ENCODE measurements at places on chromosomes 6 and 20.
A peak's percentile ranks its signal among the peaks of the same experiment; 100 is the strongest.

- H3K27ac ChIP-seq: no peak overlapping the region
- H3K4me3 ChIP-seq: no peak overlapping the region
- no peaks in the 10 kb centered on the region for H3K36me3 ChIP-seq
- no peak for DNase-seq
- no peaks in the 10 kb centered on the region for H3K27me3 ChIP-seq
These were observed 259.2 kb downstream of the PRKN start for GRCh38 chr6:162468326-162468725.

DNA sequence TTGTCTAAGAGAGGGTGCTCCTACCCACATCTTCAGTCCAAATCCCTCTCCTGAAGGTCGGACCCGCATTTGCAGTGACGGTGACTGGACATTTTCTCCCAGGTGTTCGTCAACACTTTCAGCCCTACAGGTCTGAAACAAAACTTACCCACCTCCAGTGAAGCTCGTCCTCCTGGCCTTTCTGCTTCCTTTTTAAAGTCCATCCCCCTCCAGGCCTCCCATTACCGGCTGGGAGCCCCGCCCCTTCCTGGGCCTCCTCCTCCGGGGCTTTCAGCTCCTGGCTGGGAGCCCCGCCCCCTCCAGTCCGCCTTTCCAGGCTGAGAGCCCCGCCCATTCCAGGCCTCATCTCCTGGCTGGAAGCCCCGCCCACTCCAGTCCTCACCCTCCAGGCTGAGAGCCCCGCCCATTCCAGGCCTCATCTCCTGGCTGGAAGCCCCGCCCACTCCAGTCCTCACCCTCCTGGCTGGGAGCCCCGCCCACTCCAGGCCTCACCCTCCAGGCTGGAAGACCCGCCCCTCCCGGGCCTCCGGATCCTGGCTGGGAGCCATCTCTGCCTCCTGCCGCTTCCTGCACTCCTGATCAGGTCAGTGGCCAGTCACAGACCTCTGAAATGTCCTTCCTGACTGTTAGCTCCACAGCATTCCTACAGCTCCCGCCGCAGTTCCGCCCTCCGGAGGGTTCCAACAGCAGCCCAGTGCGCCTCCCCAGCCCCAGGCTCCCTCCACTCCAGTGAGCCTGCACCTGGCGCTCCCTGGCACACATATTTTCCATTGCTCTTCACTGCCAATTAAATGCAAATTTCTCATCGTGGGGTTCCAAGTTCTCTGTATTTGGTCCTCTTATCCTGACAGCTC is 98.5 kb downstream of the LY86 start:
- peaks cover 4% of the 10 kb centered on the region for H3K27me3 ChIP-seq
- peak overlapping the region; percentile 75 for H3K4me3 ChIP-seq
- peak overlapping the region; percentile 30 for H3K27ac ChIP-seq

DNA sequence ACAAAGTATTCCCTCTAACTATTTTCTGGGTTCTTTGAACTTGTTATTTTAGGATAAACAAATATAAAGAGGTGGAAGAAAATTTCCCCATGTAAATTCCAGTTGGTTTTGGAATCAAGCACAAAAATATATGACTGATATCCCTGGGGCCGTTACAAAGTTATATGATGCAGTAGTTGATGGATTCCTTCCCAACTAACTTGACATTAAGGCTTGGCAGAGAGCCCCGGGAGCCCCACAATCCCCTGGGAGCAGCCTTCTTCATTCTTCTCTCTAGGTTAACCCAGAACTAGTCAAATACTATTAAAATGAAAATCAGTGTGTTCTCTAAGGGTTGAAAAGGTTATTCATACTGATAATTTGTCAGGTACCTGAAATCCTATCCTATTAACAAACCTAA is 508.9 kb upstream of the SOX4 start:
- H3K27ac ChIP-seq: no peak overlapping the region
- no peak overlapping the region for H3K4me3 ChIP-seq
- no peak for DNase-seq
- H3K4me1 ChIP-seq: no peaks in the 10 kb centered on the region

- H3K36me3 ChIP-seq: no peaks in the 10 kb centered on the region
- no peak overlapping the region for H3K4me3 ChIP-seq
- H3K4me1 ChIP-seq: peaks cover 15% of the 10 kb centered on the region
- no peak for DNase-seq
These were observed 2.2 kb downstream of the KCNB1 start for GRCh38 chr20:49480236-49480635.

DNA sequence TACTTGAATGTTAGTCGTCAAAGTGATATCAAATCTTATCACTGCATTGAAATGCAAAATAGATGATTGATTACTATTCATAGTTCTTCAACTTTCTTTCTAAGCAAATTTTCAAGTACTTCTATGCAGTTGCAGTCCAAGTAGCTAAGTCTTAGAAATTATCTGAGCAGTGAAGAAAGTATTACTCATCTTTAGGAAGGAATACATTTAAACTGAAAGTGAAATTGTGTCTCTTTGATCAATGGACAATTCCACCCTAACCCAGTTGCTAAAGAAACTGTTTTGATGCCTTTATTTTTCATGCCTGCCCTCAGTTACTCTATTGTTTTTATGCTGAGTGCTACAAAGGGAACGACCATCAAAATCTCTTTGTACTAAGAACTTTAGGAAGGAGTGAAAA is 337.4 kb downstream of the GRIK2 start:
- H3K27ac ChIP-seq: no peak overlapping the region
- no peak for DNase-seq
- no peaks in the 10 kb centered on the region for H3K27me3 ChIP-seq
- peaks cover 10% of the 10 kb centered on the region for H3K4me1 ChIP-seq
- H3K4me3 ChIP-seq: no peak overlapping the region

DNA sequence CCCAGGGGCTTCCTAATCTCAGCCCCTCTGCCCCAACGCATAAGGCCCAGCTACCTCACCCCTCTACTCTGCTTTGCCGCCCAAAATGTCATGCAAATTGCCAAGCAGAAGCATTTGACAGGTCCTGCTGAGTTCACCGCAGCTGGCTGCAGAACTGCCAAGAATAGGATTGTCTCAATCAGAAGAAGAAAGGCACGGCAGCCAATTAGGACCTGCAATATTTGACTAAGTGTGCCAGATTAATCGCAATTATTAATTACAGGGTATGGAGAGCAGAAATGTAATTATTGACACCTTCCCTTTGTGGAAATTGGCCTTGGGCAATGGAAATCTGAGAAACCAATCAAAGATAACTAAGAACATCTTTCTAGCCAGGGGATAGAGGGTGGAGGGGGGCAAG is 318.6 kb downstream of the LRFN2 start:
- H3K36me3 ChIP-seq: no peaks in the 10 kb centered on the region
- no peak for DNase-seq
- no peak overlapping the region for H3K4me3 ChIP-seq

GRCh38 chr6:117497237-117497636 is 14.8 kb downstream of the DCBLD1 start:
- H3K4me1 ChIP-seq: peaks cover 7% of the 10 kb centered on the region
- no peaks in the 10 kb centered on the region for H3K27me3 ChIP-seq
- DNase-seq: no peak
- H3K27ac ChIP-seq: no peak overlapping the region
- no peaks in the 10 kb centered on the region for H3K36me3 ChIP-seq

- H3K27ac ChIP-seq: no peak overlapping the region
- peaks cover 5% of the 10 kb centered on the region for H3K4me1 ChIP-seq
- H3K27me3 ChIP-seq: no peaks in the 10 kb centered on the region
- no peak overlapping the region for H3K4me3 ChIP-seq
- DNase-seq: no peak
These were observed 40.2 kb upstream of the CRISP1 start for GRCh38 chr6:49906526-49906925.

GRCh38 chr6:56550301-56550700 is 92.4 kb downstream of the DST start:
- H3K27ac ChIP-seq: no peak overlapping the region
- H3K36me3 ChIP-seq: peaks cover 6% of the 10 kb centered on the region
- no peak overlapping the region for H3K4me3 ChIP-seq
- H3K27me3 ChIP-seq: no peaks in the 10 kb centered on the region
- peaks cover 31% of the 10 kb centered on the region for H3K4me1 ChIP-seq

DNA sequence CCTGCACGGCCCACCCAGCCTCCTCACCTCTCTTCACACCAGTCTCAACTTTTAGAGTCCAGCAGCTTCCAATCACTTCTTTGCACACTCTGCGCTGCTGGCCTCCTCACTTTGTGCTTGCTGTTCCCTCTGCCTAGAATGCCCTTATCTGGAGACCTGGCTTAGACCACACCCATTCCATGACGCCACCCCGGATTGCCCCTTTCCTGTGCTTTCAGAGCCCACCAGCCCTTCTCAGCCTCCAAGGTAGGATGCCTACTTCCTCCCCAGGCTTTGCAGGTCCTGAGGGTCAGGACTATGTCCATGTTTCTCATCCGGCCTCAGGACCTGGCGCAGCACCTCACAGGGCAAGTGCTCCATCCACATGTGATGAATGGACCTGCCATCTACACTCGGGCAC is 27.0 kb upstream of the AVP start:
- H3K4me3 ChIP-seq: no peak overlapping the region
- H3K4me1 ChIP-seq: peaks cover 18% of the 10 kb centered on the region
- H3K27ac ChIP-seq: no peak overlapping the region
- H3K27me3 ChIP-seq: no peaks in the 10 kb centered on the region

DNA sequence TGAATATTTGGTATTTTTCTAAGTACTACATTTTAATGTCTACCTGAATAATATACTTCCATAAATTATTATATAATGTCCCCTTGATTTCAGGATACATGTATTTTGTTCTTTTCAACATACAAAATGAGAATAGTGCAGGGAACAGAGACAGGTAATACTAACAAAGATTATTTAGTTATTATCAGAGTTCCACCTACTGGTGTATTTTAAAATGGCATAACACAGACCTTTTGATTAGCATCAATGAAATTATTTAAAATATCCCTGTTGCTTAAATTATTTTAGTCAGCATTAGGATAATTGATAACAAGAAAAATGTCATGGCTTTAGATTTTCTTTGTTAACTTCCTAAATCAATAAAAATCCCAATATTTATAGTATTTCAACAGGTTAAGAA is 184.0 kb downstream of the PRDM13 start:
- no peak overlapping the region for H3K27ac ChIP-seq
- H3K4me1 ChIP-seq: no peaks in the 10 kb centered on the region
- DNase-seq: no peak

- no peak overlapping the region for H3K4me3 ChIP-seq
- DNase-seq: no peak
- H3K27me3 ChIP-seq: no peaks in the 10 kb centered on the region
- H3K4me1 ChIP-seq: peaks cover 18% of the 10 kb centered on the region
- no peak overlapping the region for H3K27ac ChIP-seq
- H3K36me3 ChIP-seq: no peaks in the 10 kb centered on the region
These were observed 78.2 kb downstream of the TCP11 start for GRCh38 chr6:35062676-35063574.

GRCh38 chr6:116326181-116326671 is 44.5 kb upstream of the DSE start:
- no peak overlapping the region for H3K27ac ChIP-seq
- no peak overlapping the region for H3K4me3 ChIP-seq
- no peaks in the 10 kb centered on the region for H3K27me3 ChIP-seq
- H3K36me3 ChIP-seq: no peaks in the 10 kb centered on the region

- H3K4me3 ChIP-seq: peak overlapping the region; percentile 12
- no peaks in the 10 kb centered on the region for H3K36me3 ChIP-seq
- H3K27ac ChIP-seq: no peak overlapping the region
- H3K27me3 ChIP-seq: peaks cover 3% of the 10 kb centered on the region
- peaks cover 7% of the 10 kb centered on the region for H3K4me1 ChIP-seq
- DNase-seq: no peak
These were observed 18.6 kb upstream of the CST9L start for GRCh38 chr20:23586735-23587525.

DNA sequence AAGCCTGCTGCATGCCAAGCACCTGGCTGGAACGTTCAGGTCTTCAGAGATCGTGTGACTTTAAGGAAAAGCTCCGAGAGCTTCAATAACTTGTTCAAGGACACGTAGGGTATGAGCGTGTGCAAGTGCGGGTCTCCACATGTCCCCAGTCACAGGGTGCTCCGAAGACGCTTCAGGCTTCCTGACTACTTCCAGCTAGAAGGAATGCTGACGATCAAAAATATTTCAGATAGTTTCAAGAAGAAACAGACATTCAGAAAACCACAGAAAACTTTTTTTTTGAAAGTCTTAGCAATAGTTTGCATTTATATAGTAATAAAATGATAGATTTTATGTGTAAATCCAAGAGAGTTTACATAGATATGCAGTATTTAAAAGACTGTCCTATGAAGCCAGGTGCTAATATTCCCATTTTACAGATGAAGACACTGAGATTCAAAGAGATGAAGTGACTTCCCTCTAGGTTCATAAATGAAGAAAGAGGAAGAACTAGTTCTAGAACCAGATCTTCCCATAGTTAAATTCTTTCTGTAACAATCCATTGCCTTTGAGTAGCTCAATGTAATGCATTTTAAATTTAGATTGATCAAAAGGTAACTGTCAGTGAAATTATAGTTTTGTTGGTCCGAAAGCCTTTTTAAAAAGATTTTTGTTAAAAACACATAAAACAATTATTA is 247.6 kb downstream of the MYLK4 start:
- no peak for DNase-seq
- no peaks in the 10 kb centered on the region for H3K36me3 ChIP-seq
- peaks cover 9% of the 10 kb centered on the region for H3K27me3 ChIP-seq
- no peak overlapping the region for H3K27ac ChIP-seq
- no peak overlapping the region for H3K4me3 ChIP-seq

DNA sequence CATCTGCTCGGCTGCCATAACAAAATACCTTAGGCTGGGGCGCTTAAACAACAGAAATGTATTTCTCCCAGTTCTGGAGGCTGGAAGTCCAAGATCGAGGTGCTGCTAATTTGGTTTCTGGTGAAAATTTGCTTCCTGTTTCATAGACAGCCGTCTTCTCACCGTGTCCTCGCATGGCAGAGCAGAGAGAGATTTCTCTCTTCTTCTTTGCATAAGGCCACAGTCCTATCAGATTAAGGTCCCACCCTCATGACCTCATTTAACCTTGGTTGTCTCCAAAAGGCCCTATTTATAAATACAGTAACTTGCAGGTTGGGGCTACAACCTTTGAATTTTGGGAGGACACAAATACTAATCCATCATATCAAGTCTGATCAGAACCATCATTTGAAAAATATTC is 544.3 kb downstream of the KIF16B start:
- no peak overlapping the region for H3K4me3 ChIP-seq
- no peaks in the 10 kb centered on the region for H3K27me3 ChIP-seq
- DNase-seq: no peak
- no peak overlapping the region for H3K27ac ChIP-seq
- no peaks in the 10 kb centered on the region for H3K36me3 ChIP-seq

GRCh38 chr6:151012321-151013294 is 147.1 kb downstream of the MTHFD1L start:
- no peak overlapping the region for H3K4me3 ChIP-seq
- DNase-seq: no peak
- H3K36me3 ChIP-seq: peaks cover 8% of the 10 kb centered on the region
- H3K4me1 ChIP-seq: peaks cover 14% of the 10 kb centered on the region
- H3K27me3 ChIP-seq: no peaks in the 10 kb centered on the region
- no peak overlapping the region for H3K27ac ChIP-seq

- DNase-seq: no peak
- peaks cover 13% of the 10 kb centered on the region for H3K4me1 ChIP-seq
- no peak overlapping the region for H3K4me3 ChIP-seq
- H3K27me3 ChIP-seq: peaks cover 2% of the 10 kb centered on the region
- peaks cover 11% of the 10 kb centered on the region for H3K36me3 ChIP-seq
These were observed 16.0 kb downstream of the MARCKS start for GRCh38 chr6:113873043-113873667.
